ENCODE measurements at places on chromosomes 1 and 21.

- DNase-seq: peak; percentile 71
These were observed 45.7 kb upstream of the CACYBP start for GRCh38 chr1:174954073-174954460.

DNA sequence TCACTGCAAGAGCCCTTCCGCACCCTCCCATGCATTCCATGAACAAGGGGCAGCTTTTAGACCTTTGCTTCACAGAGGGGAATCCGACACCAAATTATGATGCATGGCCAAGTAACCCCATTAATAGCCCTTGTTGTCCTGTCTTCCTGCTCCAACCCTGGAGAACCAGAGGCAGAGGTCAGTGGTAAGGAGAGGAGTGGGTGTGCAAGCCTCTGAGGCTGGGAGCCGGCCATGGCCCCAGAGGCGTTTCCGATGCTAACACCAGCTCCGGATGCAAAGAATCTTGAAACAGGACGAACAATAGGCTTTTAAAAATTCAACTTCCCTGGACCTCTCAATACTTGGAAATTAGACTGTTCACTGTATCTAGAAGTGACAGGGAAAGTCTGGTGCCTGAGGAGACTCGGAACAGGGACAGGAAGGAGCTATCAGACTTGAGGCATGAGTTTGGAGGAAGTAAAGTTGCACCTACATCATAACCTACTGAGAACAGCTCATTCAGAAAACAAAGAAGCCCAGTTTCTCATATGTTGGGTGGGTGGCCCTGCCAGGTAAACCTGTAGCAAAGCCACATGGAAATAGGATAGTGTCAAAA, 101.2 kb upstream of the ERG start:
- no peak for DNase-seq

DNA sequence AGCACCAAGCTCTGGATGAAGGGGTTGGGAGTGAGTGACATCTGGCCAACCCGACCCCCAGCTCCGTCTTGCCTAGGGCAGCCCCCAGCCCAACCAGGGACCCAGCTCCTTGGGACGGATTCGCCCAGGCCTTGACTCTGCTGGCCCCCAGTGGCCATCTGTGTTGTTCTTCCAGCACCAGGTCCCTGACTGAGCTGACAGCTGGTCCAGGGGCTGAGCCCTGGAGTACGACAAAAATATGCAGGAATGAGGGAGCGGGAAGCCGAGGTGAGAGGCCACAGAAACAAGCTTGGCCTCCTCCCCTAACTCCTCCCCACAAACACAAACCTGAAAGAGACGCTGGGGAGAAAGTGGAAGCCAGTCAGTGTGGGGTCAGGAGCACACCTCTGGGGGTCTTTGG, 55.0 kb upstream of the PAX7 start:
- no peak for DNase-seq

- DNase-seq: no peak
These were observed 4.7 kb downstream of the LAX1 start for GRCh38 chr1:203769505-203770343.

DNA sequence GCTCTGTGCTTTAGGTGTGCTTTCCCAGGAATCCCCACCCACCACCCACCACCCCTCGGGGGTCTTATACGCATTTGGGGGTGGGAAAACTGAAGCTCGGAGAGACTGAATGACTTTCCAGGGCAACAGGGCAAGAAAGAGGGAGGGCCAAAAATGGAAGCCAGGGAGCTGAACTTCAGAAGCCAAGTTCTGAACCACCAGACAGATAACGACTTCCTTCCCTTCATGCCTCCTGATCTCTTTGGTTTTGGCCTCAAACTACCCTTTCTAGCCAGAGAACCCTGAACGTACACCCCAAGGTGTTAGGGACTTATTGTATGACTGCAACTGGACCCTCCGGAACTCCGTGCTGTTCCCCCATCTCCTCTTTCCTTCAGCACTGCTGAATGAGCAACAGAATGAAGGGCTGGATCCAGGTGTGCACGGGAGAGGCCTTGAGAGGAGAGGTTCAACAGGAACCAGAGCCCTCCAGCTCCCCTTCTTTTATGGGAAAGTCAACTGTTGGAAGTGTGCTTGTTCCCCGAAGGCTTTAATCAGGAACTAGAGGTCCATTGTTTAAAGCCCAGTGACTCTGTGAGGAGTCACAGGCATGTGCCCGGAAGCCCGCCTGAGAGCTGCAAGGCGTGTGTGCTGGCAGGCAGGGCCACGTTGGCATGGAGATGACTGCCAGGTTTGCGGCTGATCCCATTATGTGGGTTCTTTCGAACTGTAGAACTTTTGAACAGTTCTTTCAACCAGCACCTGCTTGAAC, 3.1 kb downstream of the BACE2 start:
- DNase-seq: no peak

DNA sequence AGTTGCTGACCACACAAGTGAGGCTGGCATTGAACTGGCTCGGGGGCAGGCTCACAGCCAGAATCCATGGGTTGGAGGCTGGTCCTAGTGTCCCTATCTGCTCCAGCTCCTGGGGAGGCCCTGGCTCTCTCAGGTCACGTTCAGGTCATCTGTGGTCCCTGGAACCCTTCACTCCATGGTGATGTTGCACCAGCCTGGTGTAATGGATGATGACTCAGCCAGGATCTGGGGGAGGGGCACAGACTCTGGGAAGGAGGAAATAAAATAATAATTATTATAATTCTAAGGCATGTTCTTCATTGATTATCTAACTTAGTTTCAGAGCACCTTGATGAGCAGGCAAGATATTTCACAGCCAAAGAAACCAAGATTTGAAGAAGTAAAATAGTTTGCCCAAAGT, 26.6 kb upstream of the FCRL4 start:
- DNase-seq: no peak

DNA sequence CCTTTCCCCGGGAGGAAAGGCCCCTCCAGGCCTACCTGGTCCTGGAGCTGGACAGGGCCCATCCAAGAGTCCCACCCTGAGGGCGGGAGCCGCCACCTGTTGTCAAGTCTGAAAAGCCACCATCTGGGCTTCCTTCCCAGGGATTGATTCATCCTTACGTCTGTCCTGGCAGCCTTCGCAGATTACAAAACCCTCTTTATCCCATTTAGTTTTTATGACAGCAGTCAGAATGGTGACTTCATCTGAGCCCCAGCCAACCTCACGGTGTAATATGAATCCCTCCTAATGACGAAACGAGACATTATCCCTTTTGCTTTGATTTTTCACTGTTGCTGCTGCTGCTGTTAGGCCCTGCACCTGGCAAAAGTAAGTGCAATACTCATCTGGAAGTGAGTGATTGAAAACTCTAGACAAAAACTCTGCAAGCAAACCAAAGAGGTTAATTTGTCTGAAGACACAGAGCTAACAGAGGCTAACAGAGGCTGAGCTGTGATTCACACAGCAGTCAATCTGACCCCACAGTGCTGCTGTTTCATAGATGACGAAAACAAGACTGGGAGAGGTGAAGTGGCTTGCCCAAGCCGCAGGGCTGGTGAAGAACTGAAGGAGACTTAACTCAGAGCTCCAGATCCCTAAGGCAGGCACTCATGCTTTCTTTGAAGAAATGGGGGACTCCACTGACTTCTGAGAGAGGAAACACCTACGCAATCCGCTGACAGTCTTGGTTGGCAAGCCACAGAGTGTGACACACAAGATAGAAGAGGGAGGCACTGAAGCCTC, 30.0 kb upstream of the S100A7 start:
- DNase-seq: peak; percentile 69

DNA sequence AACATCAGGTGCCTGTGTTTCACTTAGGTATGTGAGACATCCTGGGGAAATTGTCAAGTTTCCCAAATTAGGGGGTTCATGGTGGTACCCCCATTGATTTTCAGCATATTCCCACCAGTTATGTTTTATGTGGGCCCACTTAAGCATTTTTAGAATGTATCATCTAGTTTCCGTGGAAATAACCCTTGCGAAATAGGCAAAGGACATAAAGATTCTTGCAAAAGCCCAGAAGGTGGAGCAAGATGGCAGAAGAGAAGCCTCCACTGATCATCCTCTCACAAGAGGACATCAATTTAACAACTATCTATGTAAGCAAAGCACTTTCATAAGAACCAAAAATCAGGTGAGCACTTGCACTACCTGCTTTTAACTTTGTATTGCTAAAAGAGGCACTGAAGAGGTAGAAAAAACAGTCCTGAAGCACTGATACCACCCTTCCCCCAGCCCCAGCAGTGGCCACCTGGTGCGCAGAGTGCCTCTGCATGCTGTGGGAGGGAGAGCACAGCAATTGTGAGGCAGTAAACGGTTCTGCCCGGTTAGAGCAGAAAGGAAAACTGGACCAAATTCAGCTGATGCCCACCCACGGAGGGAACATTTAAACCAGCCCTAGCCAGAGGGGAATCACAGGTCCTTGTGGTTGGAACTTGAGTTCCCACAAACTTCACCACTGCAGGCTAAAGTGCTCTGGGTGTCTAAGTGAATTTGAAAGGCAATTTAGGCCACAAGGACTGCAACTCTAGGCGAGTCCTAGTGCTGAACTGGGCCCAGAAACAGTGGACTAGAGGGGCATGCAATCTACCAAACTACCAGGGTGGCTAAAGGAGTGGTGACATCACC, 23.2 kb downstream of the MCOLN2 start:
- no peak for DNase-seq

DNA sequence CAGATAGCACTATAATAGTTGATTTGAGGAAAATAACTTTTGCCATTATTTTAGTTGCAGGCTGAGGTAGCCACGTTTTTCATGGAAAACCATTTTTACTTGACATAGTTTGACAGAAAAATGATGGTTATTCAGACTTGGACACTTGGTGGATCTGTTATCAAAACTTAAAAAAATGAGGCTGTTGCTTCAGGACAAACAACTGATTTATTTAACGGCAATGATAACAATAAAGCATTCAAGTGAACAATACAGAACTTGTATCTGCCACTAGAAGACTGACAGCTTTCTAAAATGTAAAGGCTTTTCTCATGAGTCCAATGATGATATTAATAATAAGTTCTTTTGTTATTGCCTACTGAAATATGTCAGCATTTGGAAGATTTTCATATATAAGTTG, 322.9 kb downstream of the BRINP3 start:
- DNase-seq: no peak

DNA sequence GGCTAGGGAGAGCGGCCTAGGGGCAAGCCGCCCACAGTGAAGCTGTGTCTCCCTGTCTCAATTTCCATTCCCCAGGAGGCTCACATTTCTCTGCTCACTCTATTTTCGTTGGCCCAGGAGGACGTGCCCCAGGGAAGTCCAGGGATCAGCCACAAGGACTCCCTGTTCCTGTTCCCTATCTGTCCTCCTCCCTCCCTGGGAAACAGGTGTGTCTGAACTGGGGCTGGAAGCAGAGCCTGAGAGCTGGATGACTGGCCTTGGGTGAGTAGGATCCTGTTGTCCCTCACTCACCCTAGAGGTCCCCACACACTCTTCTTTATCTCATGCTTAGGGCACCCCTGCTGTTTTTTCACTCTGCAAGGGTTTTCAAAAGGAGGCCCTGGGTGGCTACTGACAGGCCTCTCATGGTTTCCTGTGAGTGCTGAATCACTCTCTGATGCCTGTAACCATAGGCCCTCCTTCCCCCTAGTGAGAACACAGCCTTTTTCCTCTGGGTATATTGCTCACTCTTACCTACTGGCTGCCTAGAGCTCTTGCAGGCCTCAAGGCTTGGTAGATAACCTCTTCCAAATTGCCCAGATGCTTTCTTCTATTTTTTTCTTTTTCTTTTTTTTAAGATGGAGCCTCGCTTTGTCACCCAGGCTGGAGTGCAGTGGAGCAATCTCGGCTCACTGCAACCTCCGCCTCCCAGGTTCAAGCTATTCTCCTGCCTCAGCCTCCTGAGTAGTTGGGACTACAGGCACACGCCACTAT, 3.3 kb upstream of the UTP11 start:
- no peak for DNase-seq

DNA sequence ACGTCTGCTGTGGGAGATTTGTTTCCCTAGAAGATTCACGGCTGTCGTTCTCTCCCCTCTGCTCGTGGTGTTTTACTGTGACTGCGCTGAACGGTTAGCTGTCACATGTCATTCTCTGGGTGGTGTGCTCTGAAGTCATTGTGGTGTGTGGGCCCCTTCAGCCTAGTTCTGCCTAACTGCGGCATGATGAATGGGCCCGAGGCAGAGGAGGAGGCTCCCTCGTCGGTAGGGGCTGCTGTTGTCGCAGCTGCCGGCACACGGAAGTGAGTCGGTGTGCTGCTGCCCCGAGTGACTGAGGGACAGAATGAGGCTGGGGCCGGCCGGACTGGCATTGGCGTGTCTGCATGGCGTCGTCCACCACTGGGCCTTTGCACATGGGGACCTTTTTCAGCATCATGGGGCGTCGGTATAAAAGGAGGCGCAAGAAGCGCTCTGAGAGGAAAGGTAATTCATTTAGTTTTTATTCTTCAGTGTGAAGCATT, 77.9 kb downstream of the ADARB1 start:
- DNase-seq: no peak

DNA sequence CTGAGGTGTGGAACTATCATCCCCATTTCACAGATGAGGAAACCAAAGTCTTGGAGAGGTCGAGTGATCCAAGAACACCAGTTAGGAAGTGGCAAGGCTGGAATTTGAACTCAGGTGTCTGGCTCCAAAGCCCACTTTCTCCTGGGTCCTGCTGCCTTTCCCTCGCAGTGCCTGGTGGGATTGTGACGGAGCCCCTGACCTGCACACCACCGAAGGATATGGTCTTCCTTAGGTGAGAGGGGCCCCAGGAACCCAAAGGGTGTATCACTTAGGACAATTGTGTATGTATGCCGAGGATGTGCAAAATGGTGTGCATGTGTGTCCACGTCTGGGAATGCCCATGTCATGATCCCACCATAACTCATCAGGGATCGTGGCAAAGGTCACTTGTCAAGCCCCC, 392.7 kb downstream of the MATN1 start:
- DNase-seq: no peak

GRCh38 chr1:32536117-32536516, 3.1 kb upstream of the ZBTB8A start:
- no peak for DNase-seq

GRCh38 chr1:74333244-74333643, 98.1 kb downstream of the TNNI3K start:
- no peak for DNase-seq

- DNase-seq: no peak
These were observed 1006.9 kb upstream of the PRMT6 start for GRCh38 chr1:106049595-106049994.

DNA sequence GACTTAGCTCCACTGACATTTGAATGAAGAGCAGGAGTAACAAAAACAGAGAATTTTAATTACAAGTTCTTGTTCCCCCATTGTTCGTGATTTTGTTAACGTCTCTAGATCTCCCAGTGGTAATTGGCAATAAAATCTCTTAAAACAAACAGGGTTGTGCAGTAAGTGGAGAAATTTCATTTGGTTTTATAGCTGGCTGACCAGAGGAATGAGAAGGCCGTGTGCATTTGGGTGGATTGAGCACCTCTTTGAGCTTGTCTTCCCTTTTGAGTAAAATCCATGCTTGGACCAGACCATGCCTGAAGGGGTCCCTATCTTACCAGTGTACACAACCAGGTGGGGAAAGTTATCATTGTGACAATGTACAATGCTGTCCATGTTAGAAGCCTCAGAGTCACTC, 137.8 kb downstream of the HIVEP3 start:
- DNase-seq: no peak

DNA sequence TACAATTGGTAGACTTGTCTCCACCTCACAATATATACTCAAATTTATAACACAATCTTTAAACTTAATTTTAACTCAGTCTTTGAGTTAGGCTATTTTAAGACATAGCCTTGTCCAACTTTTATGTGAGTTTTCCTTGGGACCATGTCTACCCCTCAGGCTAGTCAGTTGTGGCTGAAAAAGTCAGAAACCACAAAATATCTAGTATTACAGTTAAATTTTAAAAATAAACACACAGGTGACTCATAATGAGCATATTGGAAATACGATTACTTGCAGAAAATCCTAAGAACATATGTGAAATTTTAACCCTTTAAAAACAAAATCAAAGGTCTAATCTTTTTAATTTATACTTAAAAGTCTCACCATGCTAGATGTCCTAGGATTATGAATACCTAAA, 4.8 kb upstream of the ASB17 start:
- no peak for DNase-seq
